ENCODE measurements at places on chromosomes 11 and 22.

DNA sequence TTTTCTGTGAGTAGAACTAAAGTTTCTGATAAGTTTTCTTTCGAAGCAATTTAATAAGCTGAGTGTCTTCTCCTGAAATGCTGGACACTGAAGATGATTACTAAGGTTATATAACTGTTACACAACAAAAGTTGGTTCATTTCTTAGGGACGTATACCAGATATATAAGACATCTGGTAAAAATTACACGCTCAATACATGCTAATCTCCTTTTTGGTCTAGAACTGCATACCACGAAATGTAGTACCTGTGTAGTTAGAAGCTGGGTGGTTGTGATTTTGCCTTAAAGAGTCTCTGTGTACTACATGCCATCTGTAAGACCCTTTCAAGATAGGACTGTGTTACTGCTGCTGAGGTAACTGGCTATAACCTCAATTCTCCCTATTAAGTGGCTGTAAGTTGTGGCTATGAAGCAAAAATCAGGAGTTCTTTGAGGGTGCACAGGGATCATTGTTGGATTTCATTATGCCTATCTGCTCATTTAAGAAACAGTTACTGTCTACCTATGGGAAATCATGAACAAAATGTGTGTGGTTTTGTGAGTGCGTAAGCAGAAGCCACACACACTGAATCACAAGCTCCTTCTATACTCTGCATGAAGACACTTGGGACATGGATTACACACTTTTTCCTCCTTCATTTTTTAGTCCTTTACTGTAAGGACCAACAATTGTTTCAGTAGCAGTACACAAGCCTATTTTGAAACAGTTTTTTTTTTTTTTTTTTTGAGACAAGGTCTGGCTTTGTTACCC is 195.9 kb downstream of the SWAP70 start:
- no peak for DNase-seq

DNA sequence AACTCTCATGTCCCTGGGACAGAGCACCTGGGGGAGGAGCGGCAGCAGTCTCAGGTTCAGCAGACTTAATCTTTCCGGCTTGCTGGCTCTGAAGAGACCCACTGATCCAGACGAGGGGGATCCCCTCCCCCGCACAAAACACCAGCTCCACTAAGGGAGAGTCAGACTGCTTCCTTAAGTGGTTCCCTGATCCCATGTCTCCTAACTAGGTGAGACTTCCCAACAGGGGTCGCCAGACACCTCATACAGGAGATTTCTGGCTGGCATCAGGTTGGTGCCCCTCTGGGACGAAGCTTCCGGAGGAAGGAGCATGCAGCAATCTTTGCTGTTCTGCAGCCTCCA is 157.2 kb upstream of the TMEM45B start:
- no peak for DNase-seq

DNA sequence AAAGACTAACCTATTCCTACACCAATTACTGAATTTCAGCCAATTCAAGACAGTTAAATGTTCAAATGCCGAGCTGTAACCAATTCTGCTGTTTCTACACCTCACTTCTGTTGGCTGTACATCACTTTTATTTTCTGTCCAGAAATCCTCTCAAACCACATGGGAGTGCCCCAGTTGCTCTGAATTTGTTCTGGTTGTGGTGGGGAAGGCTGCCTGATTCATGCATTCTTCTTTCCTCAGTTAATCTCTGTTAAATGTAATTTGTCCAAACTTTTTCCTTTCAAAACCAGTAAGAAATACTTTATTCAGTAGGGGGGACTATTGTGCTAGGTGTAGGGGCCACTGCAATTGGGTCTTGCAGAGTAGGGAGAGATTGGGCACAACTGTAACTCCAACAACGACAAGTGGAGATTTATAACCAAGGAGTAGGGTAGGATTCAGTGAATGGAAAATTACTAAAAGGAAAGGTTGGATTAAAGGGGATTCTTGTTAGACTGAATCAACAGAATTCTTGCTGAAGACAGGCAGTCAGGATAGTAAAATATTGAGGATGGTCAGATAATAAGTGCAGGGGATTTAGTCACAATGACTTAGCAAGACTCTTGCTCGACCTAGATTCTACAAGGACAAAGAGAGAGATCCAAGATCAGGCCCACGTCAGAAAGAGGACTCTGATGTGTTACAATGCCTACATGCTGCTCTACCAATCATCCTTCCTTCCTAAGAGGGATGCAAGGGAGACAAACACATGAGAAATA is 593.5 kb upstream of the FAT3 start:
- DNase-seq, result no peak

- DNase-seq, result no peak
Observed at GRCh38 chr22:24285245-24285644, 14.6 kb downstream of the SPECC1L start.

DNA sequence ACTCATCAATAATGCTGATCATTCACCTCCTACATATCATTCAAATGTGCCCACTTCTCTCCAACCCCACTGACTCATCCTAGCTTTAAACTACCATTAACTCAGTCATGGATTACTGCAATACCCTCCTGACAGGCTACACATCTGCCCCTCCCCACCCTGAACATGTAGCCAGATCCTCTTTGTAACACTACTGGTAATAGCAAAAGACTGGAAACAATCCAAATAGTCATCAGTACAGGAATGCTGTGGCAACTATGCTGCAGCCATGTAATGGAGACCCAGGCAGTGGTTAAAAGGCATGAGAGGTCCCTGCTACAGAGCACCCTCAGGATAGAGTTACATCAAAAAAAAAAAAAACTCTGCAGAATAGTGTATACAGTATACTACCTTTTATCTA is 16.6 kb downstream of the SLC43A3 start:
- no peak for DNase-seq

DNA sequence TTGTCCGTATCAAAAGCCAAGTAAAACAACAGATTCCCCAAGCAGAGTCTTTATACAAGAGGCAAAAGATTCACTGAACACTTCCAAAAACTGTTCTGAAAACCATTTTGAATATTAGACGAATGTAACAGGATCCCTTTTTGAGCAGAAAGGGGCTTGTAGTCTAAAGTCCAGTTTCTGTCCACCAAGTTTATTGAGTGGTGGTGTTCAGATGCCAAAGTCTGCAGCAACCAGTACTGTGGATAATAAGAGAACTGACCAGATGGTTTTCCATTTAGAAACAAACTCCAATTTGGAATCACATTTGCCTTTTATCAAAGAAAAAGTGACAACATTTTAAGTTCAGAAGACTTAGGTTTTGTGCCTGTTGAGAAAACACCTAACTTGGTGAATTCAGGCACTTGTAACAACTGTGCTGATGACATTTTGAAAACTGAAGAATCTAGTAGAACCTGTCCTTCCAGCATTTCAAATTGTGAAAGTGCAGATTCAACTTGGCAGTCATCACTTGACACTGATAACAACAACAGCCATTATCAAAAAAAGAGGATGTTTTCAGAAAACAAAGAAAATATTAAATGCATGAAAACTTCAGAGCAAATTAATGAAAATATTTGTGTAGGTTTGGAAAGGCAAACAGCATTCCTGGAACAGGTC is 217.1 kb downstream of the CSNK2A3 start:
- no peak for DNase-seq

DNA sequence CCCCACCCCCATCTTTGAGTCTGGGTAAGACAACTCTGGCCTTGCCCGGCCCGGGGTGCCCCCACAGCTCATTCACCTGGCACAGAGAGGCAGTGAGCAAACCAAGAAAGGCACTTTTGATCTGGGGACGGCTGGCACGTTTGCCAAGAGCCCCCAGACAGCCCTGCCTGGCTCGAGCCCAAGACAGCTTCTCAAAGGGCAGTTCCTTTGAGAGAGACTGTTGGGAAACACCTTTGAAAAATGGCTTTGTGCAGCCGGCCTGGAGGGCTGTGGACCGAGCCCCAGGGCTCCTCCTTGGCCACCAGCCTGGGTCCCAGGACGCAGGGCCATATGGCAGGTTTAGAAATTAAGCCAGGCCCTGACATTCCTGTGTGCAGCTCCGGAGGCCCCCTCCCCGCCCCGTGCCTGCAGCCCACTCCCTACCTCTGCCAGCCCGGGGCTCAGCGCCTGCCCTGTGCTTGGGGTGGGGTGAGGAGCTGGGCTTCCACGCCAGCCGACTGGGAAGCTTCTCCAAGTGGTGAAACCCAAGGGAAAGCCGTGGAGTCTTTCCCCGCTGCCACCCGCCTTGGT is 50.2 kb upstream of the SMIM38 start:
- DNase-seq, result no peak

DNA sequence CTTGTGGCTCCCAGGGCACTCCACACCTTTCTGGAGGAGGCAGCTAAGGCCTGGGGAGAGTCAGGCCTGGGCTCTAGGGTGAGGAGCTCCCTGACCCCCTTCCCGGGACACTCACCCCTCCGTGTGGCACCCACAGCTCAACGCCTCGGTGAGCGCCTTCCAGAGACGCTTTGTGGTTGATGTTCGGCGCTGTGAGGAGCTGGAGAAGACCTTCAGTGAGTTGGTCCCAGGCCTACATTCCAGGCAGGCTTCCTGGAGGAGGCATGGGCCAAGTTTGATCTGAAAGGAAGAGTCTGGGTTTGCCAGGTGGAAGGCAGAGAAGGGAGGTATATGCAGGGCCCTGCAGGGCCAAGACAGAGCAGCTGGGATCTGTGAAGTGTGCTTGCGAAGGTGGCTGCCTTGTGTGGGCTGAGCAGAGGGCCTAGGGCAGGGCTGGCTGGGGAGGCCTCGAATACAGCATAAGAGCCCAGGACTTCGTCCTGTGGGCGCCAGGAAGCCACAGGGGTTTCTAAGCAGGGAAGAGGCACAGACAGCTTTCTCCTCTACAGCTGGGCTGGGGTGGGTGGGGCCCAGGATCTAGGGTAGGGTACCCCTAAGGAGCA is 2.9 kb downstream of the TCIRG1 start:
- DNase-seq, result no peak
